ENCODE measurements at places on chromosomes 16 and 17.

GRCh38 chr17:55722016-55722736 lies 488 bp downstream of the TMEM100 start:
- DNase-seq: no peak

DNA sequence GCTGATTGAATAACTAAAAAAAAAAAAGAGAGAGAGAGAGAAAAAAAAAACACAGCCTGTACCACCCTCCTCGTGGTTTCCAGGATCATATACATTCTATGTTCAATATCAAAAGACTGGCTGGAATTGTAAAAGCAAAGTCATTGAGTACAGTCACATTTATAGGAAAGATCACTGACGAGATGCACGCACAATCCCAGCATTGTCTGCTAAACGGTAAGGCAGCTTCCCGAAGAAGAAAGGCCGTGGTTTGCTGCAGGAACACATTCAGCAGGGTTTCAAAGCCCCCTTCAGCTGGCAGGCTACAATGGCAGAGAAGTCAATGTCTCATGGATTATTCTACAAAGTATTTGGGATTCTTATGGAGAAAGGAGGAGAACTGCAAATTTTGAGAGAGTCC lies 9.3 kb downstream of the NQO1 start:
- DNase-seq: no peak

DNA sequence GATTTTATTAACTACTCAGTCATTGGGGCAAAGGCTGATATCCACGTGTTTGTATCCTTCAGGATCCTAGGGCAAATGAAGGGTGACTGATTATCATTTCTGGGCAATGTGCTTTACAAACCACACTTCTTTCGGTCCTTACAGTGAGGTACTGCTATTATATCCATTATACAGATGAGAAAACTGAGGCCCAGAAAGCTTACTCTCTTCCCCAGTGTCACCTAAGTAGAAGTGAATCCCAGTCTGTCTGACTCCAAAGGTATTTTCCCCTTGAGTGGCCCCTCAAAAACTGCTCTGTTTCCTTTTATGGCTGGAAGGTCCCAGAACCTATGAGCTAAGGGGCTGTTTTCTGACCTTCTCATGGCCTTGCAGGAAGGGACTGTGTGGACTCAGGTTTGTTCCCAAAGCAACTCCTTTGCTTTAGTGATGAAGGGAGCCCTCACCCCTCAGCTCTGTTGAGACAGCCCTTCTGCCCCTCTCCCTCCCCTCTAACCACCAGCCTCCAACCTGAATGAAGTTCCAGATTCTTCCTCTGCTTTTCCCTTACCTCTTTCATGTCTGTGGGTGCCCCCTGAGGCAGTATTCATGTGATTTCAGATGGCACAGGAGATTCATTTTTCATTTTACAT lies 27.4 kb upstream of the ADGRG1 start:
- no peak for DNase-seq

- DNase-seq: no peak
Observed at GRCh38 chr17:2092253-2092652, 37.4 kb downstream of the HIC1 start.

GRCh38 chr16:879986-880385 lies 79.5 kb upstream of the GNG13 start:
- no peak for DNase-seq

GRCh38 chr16:52309446-52310416 lies 237.2 kb downstream of the TOX3 start:
- DNase-seq: no peak

- DNase-seq: no peak
Observed at GRCh38 chr17:61335845-61336655, 63.6 kb upstream of the TBX2 start.

DNA sequence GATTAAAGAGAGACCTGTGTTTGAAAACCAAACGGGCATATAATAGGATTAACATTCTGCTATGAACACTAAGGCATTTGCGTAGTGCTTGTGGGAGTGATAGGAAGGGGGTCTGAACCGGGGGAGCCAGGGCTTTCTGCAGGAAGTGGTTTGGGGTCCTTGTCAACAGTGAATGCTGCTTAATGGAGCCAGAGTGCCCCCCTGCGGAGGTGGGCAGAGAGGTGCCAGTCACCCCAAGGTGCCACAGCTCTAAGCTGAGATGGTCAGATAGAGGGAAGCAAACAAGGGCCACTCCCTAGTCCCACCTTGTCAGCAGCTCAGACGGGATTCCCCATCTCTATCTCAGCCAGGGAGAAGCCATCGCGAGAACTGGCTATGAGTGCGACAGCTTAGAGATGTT lies 17.7 kb downstream of the NAA60 start:
- DNase-seq: no peak

- DNase-seq: no peak
Observed at GRCh38 chr16:19282101-19282500, 3.4 kb upstream of the CLEC19A start.

DNA sequence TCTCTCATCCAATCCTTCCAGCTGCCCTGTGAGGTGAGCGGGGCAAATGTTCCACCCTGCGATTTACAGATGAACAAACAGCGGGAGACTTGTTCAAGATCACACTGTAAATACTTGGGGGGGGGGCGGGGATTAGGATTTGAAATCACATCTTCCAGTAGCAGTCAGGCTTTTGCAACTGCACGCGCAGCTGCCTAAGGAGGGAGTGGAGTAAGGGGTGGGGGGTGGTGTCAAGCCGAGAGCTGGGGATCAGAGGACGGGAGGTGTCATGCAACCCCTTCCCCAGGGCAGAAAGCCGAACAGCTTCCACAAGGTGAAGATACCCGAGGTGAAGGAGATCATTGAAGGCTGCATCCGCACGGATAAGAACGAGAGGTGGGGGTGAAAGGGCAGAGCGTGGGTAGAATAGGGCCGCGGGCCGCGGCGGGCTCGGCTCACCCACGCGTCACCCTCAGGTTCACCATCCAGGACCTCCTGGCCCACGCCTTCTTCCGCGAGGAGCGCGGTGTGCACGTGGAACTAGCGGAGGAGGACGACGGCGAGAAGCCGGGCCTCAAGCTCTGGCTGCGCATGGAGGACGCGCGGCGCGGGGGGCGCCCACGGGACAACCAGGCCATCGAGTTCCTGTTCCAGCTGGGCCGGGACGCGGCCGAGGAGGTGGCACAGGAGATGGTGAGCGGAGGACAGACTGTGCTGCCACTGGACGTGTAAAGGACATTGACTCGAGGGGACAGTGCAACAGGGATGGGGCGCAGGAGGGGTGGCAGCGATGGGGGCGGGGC lies 4.6 kb downstream of the WNK4 start:
- no peak for DNase-seq

DNA sequence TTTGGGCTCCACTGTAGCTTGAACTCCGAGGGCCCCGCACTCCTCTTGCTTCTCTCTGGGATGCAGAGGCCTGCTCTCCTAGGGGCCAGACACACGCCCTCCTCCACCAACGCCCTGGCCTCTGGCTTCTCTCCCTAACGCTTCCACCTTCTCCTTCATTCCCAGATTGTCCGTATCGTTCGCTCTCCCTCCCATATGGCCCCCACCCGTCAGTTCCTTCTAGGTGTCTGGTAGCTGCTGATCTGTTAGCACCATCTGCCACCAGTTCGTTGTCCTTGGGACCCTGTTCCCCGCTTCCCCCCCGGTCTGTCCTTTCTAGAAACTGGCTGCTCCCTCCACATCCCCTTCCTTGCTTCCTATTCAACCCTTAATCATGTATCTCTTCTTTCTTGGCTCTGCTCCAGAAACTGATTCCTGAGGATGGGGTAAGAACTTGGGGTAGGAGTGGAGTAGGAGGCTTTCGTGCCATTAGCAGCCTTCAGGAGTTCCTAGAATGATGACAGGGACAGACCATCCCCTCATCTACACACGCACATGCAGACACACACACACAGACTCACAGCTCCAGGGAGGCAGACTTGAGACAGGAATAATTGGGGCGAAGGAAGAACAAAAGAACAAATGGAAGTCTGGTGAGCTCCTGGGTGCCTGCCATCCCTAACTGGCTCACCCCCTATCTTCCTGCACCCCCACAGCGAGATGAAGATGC lies 4.3 kb downstream of the ATP1B2 start:
- DNase-seq: no peak

DNA sequence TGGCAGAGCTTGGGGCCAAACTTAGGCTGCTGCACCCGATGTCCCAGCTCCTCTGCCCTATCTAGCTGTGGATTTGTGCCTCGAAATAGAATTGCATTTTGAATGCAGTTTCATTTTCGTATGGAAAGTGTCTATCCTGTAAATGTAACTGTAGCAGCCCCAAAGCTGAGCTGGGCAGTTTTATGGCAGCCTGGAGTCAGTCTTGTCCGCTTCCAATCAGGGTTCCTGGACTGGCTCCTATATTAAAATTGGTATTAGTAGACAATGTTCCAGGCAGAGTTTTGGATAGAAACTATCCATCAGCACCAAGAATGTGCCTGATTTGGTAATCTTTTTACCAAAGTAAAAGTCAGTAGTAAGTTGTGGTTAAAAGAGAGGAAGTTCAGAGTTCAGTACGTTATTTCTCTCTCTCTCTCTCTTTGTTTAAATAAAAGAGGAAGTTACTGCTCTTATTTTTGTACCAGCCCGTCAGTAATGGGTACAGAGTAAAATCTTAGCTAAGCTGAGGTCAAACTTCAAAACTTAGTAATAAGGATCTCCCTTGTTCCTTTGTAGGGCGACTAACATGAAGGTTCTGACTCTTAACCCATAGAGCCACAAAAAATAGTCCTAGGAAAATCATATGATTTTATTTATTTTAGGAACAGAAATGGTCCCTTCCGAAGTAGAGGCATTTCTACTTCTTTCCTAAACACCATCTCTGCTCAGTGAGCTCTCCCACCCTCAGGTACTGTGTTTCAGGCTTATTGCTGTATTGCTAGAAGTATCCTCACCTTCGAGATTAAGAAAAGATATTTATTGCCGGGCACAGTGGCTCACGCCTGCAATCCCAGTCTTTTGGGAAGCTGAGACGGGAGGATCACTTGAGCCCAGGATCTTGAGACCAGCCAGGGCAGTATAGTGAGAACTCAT lies 28.0 kb downstream of the PRKCB start:
- DNase-seq: no peak

DNA sequence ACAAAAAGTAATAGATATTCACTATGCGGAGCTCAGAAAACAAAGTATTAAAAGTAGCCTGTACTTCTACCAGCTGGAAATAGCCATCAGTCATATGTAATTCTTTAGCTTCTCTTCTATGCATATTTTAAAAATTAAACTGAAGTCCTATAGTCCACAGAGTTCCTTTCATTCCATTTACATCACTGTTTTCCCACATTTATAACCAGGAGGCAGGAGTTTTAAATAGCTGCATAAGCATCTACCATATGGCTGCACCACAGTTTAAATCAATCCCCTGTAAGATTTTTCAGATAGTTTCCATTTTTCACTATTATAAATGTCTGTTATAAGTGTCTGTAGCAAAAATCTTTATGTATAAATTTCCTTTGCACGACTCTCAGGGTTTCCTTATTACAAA lies 45.1 kb downstream of the ZFHX3 start:
- no peak for DNase-seq

GRCh38 chr16:88118376-88118775 lies 167.1 kb downstream of the BANP start:
- DNase-seq: no peak

DNA sequence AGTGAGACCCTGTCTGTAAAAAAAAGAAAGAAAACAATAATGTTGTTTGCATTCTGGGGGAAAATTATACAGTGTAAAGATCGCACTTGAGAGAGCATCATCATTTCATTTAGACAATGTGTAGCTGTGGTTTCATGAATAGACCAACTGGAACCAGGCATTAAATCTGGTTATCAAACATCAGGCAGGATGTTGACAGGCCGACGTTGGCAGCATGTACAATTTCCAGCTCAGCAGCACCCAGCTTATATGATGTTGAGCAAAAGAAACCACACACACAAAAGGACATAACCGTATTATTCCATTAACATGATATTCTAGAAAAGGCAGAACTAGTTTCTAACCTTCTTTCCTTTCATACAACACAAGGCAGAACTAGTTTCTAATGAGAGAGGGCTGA lies 5.8 kb downstream of the MARVELD3 start:
- DNase-seq: no peak

GRCh38 chr17:75570034-75570676 lies 17.4 kb upstream of the MYO15B start:
- no peak for DNase-seq

- peak; percentile 47 for DNase-seq
Observed at GRCh38 chr17:76499267-76499667, 2.0 kb downstream of the RHBDF2 start.

- no peak for DNase-seq
Observed at GRCh38 chr17:27497696-27498095, 41.4 kb downstream of the KSR1 start.

GRCh38 chr16:14098081-14098480 lies 27.0 kb downstream of the MRTFB start:
- no peak for DNase-seq

DNA sequence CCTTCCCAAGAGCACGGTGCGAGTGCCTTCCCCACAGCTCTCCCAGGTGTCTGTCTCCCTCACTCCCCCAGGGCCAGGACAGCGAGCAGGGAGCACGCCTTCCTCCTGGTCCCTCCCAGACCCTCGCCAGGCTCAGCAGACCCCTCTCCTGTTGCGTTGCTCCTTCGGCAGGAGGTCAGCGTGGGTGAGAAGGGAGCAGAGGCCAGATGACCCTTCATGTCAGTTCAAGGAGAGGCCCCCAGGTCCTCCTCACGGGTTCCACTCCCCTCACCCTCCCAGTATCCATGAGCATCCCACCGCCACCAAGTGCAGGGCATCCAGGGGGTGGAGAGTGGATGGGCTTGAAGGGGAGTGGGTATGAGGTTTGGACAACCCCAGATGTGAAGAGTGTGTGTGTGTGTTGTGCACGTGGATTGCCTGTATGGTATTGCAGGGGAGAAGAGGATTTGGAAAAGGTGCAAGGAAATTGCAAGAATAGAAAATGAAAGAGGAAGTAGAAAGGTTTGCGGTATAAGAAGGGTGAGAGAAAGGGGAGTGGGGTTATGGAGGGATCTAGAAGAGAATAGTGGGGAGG lies 17.7 kb downstream of the SGCA start:
- no peak for DNase-seq

DNA sequence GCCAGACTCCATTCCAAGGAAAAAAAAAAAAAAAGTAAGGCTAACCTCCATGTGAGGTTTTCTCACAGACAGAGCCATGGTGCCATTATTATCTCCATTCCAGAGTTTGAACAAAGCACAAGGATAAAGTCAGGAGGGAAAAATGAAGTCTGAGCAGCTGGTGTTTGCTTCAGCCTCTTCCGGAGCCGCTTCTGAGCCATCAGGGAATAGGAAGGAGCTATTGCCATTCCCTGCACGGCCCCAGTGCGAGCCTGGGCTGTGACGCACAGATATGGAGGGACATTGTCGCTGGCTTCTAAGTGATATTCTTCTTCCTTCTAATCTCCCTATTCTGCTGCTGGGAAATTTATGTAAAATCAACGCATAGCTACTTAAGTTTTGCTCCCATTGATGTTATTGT lies 69.5 kb upstream of the PIRT start:
- DNase-seq: no peak

GRCh38 chr16:57589374-57589773 lies 39.1 kb upstream of the ADGRG1 start:
- no peak for DNase-seq

- peak; percentile 60 for DNase-seq
Observed at GRCh38 chr17:7750321-7750821, 32.8 kb downstream of the DNAH2 start.

- DNase-seq: peak; percentile 65
Observed at GRCh38 chr16:19284207-19284606, 1.3 kb upstream of the CLEC19A start.

Data from H54 (cell line).